ENCODE measurements at places on chromosomes 5 and 9. TPM values are rescaled to one million over a fixed set of nuclear protein-coding genes. Genes with fewer than 3 reads are reported as not detected.

PRSS3 gene
- total RNA-seq = not detected

POLK gene
- total RNA-seq = 37.0 TPM

STX17 gene
- total RNA-seq = 46.7 TPM

PLPPR1 gene
- total RNA-seq = not detected

TXNDC8 gene
- not detected for total RNA-seq

PCDHA12 gene
- total RNA-seq = 3.3 TPM

CANX gene
- 337 TPM for total RNA-seq

- H3K4me3 ChIP-seq = no peak overlapping the region
- H3K4me1 ChIP-seq = no peaks in the 10 kb centered on the region
- DNase-seq = no peak
- no peaks in the 10 kb centered on the region for H3K36me3 ChIP-seq
- no peaks in the 10 kb centered on the region for H3K27me3 ChIP-seq
Measured at GRCh38 chr5:139451878-139452660, 10.5 kb downstream of the ECSCR start.

GRCh38 chr5:137453483-137454080 lies 45.5 kb downstream of the SPOCK1 start:
- H3K4me1 ChIP-seq = no peaks in the 10 kb centered on the region
- H3K4me3 ChIP-seq = no peak overlapping the region
- peak; percentile 26 for DNase-seq
- H3K36me3 ChIP-seq = no peaks in the 10 kb centered on the region
- H3K27ac ChIP-seq = no peak overlapping the region

DNA sequence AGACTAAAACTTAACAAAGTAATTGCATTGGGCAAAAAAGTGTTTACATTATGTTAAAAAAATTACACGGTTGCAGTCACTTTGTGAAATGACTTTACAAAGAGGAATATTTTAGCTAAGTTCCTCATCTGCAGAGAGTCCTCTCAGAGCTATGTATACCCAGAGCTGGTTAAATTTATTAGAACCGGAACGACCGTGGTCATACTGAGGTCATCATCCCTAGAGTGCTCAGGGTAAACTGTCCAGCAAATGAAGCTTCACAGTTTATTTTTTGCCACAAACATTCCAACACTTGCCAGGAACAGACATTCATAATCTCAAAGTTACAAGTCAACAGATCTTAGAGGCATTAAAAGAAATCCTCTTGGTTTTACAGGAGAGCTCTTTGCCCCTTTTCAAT lies 897 bp downstream of the ROPN1L start:
- no peak overlapping the region for H3K27ac ChIP-seq
- H3K4me1 ChIP-seq = peaks cover 31% of the 10 kb centered on the region
- H3K36me3 ChIP-seq = peaks cover 11% of the 10 kb centered on the region
- no peak for DNase-seq
- H3K27me3 ChIP-seq = no peaks in the 10 kb centered on the region
- peak overlapping the region; percentile 65 for H3K4me3 ChIP-seq

- H3K36me3 ChIP-seq = no peaks in the 10 kb centered on the region
- no peak for DNase-seq
- H3K4me1 ChIP-seq = no peaks in the 10 kb centered on the region
Measured at GRCh38 chr9:23686896-23687295, 139.1 kb downstream of the ELAVL2 start.

DNA sequence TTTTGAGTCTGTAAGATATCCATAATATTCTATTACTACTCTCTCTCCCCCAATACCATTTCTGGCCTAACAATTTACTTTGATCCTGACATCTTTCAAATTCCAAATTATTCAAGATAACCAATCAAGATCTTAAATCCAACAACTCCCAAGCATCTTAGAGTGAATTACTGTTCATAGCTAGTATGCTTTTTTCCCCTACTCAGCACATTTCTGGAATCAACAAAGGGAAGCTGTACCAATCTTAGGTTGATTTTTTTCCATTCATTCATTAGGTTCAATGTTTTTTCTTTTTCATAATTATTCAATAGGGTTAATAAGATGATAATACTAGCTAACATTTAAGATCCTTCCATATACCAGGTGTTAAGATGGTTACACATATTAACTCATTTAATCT lies 50.3 kb upstream of the MTMR12 start:
- H3K4me3 ChIP-seq = no peak overlapping the region
- no peak for DNase-seq
- H3K4me1 ChIP-seq = no peaks in the 10 kb centered on the region

DNA sequence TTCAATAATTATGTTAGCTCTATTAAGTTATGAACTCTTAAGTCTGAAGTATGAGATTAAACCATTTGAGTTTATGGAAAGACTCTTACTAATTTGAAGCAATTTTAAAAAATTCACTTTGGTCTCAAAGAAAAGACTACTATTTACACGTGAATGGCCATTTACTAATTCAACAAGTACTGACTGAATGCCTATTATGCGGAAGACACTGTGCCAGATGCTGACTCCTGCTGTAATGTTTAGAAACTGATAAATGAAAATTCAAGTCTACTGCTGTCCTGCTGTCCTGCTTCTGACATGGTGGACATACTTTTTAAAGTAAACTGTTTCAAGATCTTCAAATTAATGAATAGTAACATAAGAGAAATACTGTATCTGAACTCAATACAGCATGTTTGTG lies 116.2 kb downstream of the MPDZ start:
- no peaks in the 10 kb centered on the region for H3K4me1 ChIP-seq
- H3K27ac ChIP-seq = no peak overlapping the region
- DNase-seq = no peak

- DNase-seq = peak; percentile 97
- peak overlapping the region; percentile 81 for H3K27ac ChIP-seq
- no peak overlapping the region for H3K4me3 ChIP-seq
- no peaks in the 10 kb centered on the region for H3K27me3 ChIP-seq
Measured at GRCh38 chr5:78504704-78505677, 143.6 kb downstream of the LHFPL2 start.

DNA sequence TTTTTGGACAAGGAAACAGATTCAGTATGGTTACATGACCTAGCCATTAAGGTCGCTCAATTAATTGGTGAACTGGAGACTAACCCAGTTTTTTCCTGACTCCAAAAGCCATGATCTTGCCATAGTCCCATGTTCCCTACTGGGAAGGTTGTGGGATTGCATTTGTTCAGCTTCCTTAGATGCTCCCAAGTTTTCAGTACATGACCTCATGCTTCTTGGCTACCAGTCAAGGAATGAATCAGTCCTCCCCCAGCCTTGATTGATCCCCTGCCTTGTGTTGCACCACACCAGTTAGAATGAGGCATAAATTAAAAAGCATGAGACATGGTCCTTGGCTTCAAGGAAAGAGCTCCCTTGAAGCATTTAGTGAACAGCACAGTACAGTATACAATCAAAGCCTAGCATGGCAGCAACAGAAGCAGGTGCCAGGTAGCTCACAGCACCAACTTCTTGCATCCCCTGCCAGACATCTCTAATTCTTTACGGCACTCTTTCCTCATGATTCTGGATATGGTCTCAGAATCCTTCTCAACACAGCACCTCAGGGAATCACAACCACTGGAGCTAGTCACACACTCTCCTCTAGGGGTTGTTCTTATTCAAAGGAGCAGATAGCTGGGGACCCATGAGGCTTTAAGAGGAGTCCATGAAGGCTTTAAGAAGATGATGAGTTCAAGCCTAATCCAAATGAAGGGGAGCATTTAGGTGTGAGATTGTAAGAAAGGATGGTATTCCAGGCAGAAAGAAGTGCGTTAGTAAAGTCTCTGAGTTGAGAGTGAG lies 295.5 kb upstream of the CLINT1 start:
- peaks cover 3% of the 10 kb centered on the region for H3K27me3 ChIP-seq
- no peaks in the 10 kb centered on the region for H3K4me1 ChIP-seq
- H3K36me3 ChIP-seq = no peaks in the 10 kb centered on the region
- H3K27ac ChIP-seq = no peak overlapping the region
- no peak overlapping the region for H3K4me3 ChIP-seq

DNA sequence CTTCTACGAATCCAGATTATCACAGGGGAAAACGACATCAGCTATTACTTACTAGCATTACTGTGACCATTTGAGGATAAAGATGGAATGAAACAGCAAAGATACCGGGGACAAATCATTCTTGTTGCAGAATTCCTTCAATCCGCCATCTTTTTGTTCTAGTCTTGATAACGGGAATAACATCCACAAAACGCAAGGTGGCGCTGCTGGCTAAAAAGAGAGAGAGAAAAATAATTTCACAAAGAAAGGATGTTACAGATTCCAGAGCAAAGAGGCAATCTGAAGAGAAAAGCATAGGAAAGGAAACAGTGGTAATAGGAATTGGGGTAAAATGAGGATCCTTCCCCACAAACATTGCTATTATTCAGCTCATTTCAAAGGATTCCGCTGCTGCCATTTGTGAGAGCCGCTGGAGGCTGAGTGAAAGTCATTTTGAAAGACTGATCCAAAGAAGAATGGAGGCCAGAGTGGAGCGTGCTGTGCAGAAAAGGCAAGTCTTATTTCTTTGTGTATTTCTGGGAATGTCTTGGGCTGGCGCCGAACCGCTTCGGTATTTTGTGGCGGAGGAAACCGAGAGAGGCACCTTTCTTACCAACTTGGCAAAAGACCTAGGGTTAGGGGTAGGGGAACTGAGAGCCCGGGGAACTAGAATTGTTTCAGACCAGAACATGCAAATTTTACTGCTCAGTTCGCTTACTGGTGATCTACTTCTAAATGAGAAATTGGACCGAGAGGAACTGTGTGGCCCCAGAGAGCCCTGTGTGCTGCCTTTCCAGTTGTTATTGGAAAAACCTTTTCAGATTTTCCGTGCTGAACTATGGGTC lies at the start of gene PCDHB7:
Gene PCDHB7 (plus strand): TSS at position 264 of the 824 bp plus-strand sequence. CDS start 192 bp downstream, at position 456.
- no peaks in the 10 kb centered on the region for H3K27me3 ChIP-seq
- peak within 1 kb of the TSS; percentile 19 for H3K4me3 ChIP-seq
- no peak within 1 kb of the TSS for H3K27ac ChIP-seq
- no peaks in the 10 kb centered on the region for H3K4me1 ChIP-seq

DNA sequence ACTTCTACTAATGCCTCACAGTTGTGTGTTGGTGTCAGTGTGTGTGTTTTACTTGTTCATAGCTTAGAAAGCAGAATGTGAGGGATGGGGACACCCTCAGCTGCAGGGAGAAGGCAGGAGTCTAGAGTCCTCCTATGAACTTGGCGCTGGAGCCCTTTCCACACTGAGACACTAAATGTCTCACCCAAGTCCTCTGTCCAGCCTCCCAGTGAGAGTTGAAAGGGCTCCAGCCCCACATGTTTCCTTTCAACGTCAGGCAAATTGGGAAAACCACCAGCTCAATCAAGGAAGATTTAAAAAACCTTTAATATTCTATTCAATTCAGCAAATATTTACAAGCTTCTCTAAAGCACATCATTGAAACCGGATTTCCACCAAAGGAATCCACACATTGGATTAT lies 167.6 kb upstream of the MSX2 start:
- H3K27me3 ChIP-seq = peaks cover 24% of the 10 kb centered on the region
- no peak overlapping the region for H3K4me3 ChIP-seq
- DNase-seq = no peak
- no peaks in the 10 kb centered on the region for H3K36me3 ChIP-seq

All from esophagus muscularis mucosa (tissue), 4 donors.